ENCODE measurements at places on chromosomes 12 and 14. TPM values are rescaled to one million over a fixed set of nuclear protein-coding genes. Genes with fewer than 3 reads are reported as not detected.

The GLT8D2 gene
- polyA plus RNA-seq, result 69.5 TPM

The PLCZ1 gene
- polyA plus RNA-seq, result 0.15 TPM

The CCND2 gene
- not detected for polyA plus RNA-seq

The KLHL33 gene
- not detected for polyA plus RNA-seq

GRCh38 chr12:27966870-27967269, 5.7 kb downstream of the PTHLH start:
- no peak for DNase-seq

DNA sequence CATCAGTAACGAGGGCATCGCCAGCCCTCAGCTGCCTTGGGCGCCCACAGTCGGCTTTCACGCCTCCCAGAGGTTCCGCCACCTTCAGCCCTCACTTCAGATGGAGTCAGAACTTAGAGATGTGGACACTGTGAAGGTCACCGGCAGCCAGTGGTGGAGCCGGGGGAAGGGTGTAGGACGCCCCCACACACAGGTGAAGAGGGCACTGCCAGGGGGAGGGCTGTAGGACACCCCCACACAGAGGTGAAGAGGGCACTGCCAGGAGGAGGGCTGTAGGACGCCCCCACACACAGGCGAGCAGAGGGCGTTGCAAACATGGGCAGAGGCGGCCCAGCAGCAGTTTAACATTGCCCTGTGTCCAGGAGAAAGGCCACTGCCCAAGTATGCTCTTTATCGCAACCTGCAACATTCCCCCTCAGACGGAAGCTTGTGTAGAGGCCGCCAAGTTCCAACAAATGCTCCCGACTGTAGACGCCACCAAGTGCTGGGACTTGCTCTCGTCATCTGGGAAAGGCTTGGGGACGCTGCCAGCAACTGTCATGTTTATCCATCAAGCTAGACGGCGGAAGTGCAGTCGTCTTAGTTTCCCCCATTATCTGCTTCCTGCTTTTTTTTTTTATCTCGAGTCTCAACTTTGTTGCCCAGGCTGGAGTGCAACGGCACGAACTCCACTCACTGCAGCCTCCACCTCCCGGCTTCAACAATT, 4.9 kb upstream of the ANKLE2 start:
- no peak for DNase-seq

DNA sequence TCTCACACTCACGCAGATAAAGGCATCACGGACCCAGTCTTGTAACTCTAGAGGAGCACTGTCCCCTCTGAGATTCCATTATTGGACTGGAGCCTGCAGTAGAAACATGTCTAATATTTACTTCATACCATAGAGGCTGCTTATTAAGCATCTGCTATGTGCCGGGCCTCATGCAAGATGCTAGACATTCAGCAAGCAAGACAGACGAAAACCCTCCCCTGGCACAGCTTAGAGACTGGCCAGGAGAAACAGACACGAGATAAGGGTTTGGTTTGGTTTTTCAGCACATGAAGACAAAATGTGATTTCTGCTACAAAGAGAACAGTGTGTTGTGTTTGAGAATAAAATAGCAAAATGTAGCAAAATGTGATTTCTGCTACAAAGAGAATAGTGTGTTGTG, 719.2 kb downstream of the MED13L start:
- DNase-seq, result no peak

- no peak for DNase-seq
These were observed 673.0 kb upstream of the LMO3 start for GRCh38 chr12:17278946-17279345.

DNA sequence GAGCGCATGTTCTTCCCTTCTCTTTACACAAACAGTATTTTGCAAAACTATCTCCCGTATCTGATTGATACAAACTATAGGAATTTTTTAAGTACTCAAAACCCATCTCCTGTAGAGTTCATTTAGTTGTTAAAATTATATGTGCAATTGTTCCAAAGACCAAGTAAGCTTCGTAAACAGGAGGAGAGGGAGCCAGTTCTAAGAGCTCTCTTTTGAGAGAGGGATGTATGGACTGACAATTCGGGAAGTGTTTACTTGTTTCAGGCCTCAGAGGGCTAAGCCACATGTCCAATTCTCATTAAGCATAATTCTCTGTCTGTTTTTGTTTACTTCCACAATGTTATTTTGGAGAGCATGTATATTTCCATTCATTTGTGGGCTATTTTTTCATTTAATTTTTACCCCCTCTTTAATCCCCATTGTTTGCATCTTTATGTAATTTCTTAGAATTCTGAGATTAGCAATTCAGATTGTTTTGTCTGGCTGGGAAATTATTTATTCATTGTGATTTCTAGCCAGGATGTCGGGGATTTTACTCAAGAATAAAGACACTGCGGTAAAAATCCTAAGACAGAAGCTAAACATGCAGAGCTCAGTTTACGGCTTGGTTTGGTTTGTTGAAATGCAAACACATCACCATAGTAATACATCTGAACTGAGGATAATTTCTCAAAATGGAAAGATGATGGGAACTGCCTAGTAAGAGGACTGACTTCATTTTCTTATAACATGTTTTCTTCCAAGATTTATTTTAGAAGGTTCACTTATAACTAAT, 126.8 kb downstream of the KCNK10 start:
- DNase-seq, result no peak

DNA sequence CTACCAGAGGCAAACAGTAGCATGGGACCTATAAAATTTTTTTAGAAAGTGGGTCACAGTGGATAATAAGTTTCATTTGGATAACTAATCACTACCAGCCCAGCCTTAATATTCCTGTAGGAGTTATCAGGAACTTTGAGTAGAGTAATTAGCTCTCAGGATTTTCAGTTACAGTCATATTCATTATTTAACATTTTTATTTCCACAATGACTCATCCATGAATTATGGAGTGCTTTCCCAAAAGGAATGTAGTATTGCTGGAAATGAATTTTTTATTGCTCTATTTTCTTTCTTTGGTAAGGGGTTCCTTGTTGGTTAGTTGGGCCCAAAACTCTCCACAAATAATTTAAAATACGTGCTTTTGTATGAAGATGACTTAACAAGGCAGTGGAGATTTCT, 53.7 kb downstream of the ERC1 start:
- DNase-seq, result no peak

- no peak for DNase-seq
These were observed 12.0 kb downstream of the MGP start for GRCh38 chr12:14873440-14874185.

GRCh38 chr14:51333901-51334521, 94.0 kb downstream of the TMX1 start:
- DNase-seq, result no peak

- no peak for DNase-seq
These were observed 44.2 kb downstream of the CCDC91 start for GRCh38 chr12:28234444-28234843.

DNA sequence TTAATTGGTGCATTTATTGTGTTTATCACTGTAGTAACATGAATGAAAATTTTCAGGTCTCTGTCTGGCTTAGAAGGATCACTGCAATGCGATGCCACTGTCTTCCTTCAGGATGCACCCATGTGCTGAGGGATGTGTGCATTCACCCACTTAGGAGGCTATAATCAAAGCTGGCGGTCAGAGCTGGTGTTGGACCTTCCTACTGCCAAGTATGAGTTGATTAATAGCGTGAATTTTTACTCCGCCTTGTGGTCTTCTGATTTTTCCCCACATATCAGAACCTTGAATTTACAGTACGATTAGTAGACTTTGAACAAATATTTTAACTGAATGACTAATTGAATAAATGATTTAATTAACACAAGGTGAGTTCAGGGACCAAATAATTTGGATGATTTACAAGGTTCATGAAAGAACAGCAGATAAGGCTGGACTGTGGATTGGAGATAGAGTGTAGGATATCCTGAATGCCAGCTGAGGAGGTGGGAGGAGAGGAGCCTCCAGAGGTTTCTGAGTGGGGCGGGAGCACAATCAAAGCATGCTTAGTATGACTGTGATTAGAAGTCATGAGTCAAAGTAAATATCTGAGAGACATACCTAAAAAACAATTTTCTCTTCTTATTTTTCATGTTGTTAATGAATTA, 50.1 kb downstream of the RERG start:
- no peak for DNase-seq

DNA sequence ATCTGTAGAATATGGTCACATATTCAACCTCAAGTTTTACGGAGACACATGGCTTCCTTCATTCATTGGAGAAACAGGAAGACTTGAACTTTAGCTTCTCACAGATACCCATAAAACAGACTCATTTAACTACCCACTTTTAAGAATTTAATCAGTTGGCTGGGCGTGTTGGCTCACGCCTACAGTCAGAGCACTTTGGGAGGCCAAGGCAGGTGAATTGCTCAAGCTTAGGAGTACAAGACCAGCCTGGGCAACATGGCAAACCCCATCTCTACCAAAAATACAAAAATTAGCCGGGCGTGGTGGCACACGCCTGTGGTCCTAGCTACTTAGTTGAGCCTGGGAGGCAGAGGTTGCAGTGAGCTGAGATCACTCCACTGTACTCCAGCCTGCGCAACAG, 64.7 kb upstream of the STAC3 start:
- no peak for DNase-seq

DNA sequence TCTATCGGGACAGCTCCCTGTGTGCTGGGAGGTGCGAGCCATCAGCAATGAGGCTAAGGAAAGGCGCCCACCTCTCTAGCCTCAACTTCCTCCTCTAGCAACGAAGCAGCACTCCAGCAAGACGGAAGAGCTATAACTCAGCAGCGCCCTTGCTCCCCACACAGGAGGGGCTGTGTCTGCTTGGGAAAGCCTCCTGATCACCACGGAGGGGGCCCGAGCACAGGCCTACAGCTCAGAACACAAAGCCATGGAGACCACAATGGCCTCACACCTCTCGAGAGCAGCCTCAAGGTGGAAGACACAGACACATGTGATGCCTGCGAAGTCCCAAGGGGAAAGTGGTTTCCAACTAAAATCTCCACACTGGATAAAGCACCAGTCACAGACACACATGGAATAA, 60.4 kb downstream of the CDC42BPB start:
- no peak for DNase-seq

GRCh38 chr12:28795311-28795710, 353.8 kb upstream of the FAR2 start:
- DNase-seq, result no peak

- no peak for DNase-seq
These were observed 13.0 kb downstream of the ERG28 start for GRCh38 chr14:75647640-75648039.

- DNase-seq, result no peak
These were observed 746.2 kb upstream of the USP15 start for GRCh38 chr12:61514016-61514415.

GRCh38 chr14:91636604-91637003, 95.3 kb downstream of the CATSPERB start:
- no peak for DNase-seq

DNA sequence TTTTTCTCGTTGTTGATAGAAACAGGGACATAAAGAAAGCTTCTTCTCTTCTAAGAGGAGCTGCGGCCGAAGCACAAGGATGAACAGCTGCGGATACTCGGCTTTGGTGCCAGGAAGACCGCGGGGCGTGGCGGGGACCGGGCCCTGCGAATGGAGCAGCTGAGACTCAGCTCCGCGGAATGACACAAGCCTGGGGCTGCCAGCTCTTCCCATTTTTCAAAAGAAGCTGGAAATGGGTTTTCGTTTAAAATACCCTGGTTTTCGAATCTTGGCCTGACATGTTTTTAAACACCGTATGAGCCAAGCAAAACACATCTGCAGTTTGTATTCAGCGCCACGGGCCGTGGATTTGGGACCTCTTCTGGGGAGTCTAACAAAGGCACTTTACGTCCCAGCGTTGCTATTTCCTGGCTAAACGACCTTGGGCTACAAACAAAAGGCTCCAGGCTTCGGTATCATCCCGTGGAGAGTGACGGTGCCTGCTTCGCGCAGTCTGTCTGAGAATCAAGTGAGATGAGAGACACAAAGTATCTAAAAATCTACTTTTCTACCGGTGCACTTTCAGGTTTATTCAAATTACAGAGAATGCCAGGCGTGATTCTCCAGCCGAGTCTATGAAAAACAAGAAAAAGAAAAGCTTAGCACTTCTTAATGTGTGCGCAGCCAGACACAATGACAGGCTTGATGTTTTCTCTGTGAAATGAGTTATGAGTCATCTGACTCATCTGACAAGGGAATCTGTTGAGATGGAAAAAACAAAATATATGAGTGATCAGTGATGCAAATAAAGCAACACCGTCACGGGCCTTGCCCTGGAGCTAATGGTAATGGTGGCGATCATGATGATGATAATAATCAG, 114.0 kb upstream of the TMEM132D start:
- DNase-seq, result peak; percentile 56

DNA sequence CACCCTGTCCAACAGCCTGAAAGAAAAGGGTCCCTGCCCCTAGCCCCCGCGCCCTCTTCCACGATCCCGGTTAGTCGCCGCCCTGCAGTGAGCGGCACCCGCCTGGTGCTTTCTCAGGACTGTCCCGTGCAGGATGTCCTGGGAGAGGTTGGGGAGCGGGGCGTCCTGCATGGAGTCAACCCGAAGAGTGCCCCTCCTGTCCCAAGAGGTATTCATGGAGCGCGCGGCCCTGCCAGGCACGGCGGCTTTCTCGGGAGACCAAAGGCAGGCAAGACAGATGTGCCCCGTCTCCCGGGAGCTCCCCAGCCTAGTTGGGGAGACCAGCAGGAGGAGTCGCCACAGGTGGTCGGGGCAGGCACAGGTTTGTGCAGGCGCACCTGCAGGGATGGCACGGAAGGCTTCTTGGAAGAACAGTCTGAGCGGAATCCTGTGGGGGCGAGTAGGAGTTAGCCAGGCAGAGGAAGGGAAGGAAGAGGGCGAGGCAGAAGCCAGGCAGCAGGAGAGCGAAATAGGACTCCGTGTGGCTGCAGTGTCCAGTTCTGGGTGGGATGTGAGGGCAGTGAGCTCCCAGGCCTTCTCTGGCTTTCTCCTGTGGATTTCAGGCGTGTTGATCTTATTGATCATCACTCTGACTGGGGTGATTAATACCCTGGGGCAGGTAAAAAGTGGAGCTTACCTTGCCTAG, 723 bp downstream of the SIVA1 start:
- DNase-seq, result no peak

DNA sequence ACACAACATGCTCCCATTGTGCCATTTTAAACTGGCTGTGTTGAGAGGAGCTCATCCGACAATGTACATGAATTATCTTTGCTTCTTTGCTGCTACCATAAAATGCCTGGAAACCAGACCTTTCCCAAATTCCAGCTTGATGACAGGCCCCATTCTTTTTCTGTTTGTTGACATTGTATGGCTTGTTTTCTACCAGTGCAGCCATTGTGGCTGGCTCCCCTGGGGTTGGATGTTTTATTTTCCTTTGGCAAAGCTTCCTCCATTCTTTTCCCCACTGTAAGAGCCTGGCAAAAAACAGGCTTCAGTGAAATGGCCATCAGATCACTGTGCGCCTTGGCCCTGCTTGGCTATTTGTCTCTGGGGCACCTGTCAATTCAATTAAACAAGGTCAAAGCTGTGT, 532.5 kb downstream of the VRK1 start:
- DNase-seq, result no peak

- DNase-seq, result no peak
These were observed 3.6 kb upstream of the NINJ2 start for GRCh38 chr12:666766-667308.

Data from SK-N-SH (cell line).